NCI-H2107 (cell line): ENCODE measurements at places on chromosomes 12 and 14.
A peak's percentile ranks its signal among the peaks of the same experiment; 100 is the strongest.

DNA sequence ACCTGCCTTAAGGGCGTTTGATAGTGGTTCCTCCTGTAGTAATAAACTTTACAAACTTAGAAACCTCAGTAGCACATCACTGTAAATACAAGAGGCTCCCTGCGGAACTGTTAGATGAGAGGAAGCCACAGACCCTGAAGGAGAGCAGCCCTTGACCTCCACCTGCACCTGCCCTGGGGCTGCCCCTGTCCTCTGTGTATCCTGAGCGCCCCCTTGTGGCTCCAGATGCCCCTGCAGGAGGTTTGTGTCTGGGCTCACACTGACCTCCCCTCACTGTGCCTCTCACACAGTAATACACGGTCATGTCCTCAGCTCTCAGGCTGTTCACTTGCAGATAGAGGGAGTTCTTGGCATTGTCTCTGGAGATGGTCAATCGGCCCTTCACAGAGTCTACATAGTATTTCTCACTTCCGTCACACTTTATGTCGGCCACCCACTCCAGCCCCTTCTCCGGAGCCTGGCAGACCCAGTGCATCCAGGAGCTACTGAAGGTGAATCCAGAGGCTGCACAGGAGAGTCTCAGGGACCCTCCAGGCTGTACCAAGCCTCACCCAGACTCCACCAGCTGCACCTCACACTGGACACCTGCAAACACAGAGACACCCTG lies 1059.8 kb downstream of the TMEM121 start:
- DNase-seq = peak; percentile 81

GRCh38 chr14:97777622-97778355 lies 980.6 kb downstream of the VRK1 start:
- no peak for DNase-seq

GRCh38 chr14:100660498-100660881 lies 66.2 kb upstream of the DLK1 start:
- no peak for DNase-seq

DNA sequence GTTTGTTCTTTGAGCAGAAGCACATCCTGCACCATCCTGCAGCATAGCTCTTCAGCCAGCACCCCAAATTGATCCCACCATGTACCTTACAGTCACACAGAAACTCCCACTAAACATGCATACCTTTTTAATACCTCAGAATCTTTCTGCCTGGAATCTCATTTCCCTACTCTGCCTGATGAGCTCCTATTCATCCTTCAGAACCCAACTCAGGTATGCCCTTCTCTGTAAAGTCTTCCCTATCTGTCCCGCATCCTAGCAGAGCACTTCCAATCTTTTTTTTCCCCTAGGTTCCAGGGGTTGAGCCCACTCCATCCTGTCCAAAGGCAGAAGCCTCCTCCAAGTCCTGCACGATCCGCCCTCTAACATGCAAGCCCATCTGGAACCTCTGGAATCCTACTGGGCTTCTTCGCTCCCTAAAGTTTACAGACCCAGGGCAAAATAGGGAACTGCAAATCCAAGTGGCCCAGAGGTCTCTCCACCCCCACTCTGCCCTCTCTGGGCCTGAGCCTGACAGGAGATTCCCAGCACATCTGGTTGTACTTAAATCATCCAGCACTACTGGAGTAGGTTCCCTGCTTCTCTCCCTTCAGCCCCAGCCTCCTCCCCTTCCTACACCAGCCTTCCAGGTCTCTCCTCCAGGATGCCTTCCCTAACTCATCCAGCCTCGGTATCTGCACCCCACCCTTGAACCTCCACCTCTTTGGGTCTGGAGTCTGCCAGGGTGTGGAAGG lies 4.1 kb upstream of the FIGNL2 start:
- no peak for DNase-seq

- no peak for DNase-seq
Observed at GRCh38 chr14:33657476-33657875, 293.4 kb downstream of the EGLN3 start.

GRCh38 chr12:91896286-91897024 lies 249.2 kb downstream of the BTG1 start:
- no peak for DNase-seq

DNA sequence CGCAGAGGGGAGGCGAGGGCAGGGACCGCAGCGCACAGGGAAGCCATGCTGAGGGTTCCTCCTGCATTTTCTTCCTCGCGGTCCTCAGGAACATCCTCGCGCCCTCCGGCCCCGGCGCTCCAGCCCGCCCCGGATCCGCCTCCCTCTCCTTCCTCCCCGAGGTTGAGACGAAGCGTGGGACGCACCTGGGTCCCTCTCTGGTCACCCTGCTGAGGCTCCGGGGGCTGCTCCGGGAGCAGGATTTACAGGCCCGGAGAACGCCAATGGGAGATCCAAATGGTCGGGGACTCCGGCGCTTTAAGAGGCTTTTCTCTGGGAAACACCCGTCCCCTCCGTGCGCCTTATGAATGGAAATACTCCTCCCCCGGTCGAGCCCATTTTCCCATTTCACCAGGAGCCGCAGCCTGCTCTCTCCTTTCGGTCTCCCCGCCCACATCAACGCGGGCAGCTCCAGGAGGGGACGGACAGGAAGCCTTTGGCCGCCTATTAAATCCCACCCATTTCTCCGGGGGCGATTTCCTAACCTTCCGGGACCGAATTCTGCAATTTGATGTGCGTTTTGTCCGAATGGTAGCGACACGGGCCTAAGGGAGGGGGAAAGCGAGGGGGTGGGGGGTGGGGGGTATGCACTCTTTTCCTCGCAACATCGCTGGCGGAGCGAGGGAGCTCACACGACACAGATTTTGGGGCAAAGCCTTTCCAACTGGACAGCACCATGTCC lies at the start of gene UNC79:
TSS of gene UNC79 (plus strand) at position 625 of the 721 bp plus-strand sequence. CDS start at position 716, 91 bp downstream.
- peak; percentile 79 for DNase-seq

DNA sequence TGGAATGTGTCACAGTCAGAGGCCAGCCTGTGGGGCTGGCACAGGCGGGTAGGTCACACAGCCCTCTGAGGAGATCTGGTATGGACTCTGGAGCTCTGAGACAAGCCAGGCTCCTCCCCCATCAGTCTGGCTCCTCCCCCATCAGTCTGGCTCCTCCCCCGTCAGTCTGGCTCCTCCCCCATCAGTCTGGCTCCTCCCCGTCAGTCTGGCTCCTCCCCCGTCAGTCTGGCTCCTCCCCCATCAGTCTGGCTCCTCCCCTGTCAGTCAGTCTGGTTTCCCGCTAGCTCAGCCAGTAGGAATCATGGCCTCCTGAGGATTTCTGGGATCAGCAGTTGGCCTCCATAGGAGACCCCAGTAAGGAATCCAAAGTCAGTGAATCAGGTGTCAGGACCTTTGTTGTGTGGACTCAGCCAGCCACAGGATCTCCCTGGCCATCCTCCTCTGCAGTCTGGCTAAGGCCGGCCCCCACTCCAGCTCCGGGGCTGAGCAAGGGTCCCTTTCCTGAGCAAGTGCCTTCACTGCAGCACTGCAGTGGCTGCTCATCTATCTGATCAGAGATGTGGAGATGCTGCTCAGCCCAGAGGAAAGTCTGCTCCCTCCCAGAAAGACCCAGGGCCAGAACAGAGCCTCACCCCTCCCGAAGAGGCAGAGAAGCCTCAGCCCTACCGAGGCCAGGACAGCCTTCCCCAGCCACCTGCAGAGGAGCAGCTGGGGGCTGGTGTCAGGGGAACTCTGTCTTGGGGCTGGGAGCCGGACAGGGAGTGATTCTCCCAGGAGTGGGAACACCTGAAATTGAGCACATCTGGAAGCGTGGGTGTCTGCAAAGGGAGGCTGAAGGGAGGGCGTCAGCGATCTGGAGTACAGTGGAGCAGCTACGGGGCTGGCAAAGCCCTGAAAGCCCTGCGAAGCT lies 35.7 kb downstream of the IQSEC3 start:
- DNase-seq = no peak

DNA sequence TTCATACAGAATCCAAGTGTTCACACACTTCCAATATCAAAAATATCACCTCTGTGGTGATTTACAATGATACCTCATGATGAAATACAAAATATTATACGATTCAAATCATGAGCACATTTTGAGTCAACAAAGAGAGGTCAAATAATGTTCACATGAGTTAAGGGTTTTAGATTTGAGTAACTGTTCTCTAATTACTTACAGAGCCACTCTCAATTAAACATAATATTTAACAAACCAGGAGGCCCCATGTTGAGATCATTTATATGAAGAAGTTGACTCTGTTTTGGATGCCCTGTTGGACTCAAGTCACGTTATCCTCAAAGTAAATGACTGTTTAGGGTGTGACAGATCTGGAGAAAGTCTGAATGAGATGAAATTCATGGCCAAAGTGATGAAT lies 53.5 kb downstream of the NUAK1 start:
- DNase-seq = no peak

- no peak for DNase-seq
Observed at GRCh38 chr12:67969134-67969802, 20.0 kb upstream of the IFNG-AS1 start.

DNA sequence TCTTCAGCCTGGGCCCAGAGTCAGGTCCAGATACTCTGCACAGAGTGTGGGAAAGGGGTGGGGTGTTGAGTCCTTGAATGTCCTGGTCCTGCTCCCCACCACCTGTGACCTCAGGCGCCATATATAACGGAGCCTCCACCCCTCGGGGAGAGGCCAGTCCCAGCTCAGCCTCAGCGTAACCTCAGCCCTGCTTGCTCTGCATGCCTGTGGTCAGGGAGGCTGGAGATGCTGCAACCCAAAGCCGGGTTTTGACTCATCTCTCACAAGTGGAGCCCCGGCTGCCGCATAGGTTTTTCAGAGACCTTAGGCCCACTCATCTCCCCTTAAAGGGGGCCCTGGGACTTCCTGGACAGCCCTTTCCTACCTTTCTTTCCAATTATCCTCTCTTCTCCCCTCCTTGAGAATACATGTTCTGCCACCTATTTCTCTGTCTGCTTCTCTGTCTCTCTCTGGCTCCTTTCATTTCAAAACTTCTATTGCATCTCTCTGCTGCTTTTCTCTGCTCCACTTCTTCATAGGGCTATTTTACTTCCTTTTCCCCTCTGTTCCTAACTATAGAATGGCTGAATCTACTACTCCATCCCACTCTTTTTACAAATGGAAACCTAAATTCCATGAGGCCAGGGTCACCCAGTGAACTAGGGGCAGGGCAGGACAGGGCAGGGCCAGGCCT lies 1.2 kb downstream of the ITGB7 start:
- DNase-seq = no peak

- DNase-seq = no peak
Observed at GRCh38 chr12:46089414-46090162, 99.2 kb upstream of the SCAF11 start.

DNA sequence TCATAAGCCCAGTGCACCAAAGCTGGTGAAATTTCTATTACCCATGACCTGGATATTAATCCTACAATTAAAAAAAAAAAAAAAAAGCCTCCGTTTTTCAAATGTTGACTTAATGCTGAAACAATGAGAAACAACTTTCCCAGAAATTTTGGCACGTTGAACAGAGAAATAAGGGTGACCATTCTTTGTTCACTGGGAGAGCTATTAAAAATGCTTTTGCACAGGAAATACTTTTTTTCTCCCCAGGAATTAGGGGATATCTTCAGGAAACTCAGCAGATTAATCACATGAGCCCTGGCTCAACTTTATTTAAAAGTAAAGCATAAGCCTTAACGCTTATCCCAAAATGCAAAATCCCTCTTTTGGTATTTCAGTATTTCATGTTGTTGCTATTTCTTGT lies 54.8 kb upstream of the FLRT2 start:
- DNase-seq = no peak

GRCh38 chr12:41190338-41190737 lies 2.2 kb downstream of the PDZRN4 start:
- no peak for DNase-seq

DNA sequence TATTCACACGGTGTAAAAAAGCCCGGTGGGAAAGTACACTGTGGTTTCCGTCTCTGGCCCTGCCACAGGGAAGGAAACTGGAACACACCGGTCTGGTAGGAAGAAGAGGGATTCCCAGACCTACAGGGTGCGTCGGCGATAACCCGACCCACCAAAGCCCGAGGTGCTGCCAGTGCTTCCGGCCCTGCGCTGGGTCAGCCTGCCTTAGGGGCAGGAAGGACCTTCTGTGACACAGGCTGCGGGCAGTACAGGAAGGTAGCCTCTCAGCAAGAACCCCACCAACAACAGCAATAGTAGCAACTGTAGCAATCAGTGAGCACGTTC lies 169.5 kb upstream of the FKBP4 start:
- no peak for DNase-seq

DNA sequence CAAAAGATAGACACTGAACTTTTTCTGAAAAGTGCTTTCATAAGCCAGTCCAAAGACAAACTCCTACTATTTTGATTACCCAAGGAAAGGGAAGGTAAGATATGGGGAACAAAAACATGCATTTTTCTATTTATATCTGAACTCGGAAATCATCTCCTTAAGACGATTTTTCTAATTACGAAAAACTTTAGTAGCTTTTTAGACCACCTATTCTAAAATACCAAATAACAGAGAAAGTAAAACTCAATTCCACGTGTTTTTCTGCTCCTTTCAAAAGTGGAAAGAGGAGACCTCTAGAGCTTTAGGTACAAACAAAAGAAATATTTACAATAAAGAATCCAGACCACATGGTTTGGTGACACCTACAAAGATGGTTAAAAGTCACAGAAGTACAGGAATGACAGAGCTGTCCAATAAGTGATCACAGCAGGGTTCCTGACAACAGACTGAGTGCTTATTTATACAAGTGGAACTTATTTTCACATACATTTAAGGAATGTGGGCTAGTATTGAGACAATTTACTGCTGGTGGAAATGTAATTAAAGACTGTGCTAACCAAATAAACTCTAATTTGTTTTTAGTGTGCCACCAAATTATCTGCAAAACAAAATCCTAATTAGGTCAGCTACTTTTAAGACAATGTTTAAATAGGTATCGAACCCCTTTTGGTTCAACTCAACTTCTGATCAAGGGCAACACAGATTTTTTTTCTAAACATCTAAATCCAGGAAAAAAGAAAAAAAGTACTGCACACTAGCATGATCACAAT lies 2.4 kb downstream of the LRIG3 start:
- no peak for DNase-seq

GRCh38 chr12:77973579-77973978 lies 142.9 kb downstream of the NAV3 start:
- DNase-seq = no peak

DNA sequence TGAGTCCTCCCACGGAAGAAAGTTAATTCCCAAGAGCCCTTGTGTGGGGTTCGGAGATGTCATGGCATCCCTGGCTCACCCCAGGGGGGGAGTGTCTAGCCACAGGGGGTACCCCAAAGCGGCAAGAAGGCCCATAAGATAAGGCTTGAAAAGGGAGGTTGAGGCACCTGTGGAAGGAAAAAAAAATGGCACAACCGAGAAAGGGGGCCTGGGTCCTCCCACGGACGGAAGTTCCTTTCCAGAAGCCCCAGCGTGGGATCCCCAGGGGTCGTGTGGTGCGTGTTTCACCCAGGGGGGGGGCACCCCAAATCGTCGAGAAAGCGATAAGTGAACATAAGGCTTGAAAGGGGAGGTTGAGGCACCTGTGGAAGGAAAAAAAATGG lies 266.7 kb downstream of the ALG10 start:
- DNase-seq = no peak

DNA sequence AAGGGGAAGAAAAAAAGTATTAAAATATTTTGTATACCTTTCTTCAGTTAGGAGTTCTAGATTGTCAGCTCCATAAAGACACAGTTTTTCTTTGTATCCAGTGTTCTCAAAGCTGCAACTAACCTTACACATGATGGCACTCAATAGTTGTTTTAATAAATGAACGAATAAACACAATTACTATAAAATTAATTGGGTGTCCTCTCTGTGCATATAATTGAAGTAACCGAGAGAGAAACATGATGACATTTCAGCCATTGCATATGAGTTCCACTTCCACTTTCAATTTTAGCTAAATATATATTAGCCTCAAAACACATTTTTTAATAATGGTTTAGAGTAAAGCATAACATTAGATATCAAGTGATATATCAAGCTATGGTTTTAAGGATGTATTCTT lies 671.2 kb downstream of the LRFN5 start:
- no peak for DNase-seq
